T1000 (cell line): ENCODE measurements at places on chromosomes 1 and 21.
A peak's percentile ranks its signal among the peaks of the same experiment; 100 is the strongest.

GRCh38 chr1:6299557-6300165 lies 38.8 kb upstream of the GPR153 start:
- no peak for DNase-seq

GRCh38 chr1:193355178-193355577 lies 168.8 kb upstream of the B3GALT2 start:
- no peak for DNase-seq

GRCh38 chr1:202786804-202787203 lies 21.4 kb downstream of the KDM5B start:
- no peak for DNase-seq

DNA sequence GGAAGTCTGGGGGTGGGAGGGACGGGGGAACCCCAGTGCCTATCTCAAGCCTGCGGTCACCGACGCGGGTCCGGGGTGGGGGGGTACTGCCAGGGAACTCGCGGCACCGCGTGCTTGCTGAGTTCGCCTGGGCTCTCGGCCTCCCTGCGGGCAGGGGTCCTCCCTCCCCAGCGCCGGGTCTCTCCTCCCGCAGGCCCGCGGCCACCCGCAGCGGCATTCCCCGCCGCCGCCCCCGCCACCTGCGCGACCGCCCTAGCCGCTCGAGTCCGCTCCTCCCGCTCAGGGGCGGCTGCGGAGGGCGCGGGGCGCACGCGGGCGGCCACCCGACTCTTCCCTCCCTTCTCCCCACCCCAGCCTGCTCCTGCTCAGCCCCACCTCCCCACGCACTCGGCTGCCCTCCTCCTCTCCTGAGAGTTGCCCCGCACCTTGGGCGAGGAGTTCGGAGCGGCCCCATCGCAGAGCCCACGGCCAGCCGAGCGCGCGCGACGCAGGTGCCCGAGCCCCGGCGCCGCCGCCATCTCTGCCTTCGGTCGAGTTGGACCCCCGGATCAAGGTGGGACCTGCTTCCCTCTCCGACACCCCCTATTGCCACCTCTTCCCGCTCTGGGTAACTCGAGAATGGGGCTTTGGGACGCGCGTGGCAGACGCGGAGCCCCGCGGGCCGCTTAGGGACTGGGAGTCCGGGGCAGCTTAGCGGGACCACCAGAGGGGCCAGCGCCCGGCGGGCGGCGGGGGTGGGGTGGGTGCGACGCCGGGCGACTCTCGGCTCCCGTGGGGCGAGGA lies 105.0 kb downstream of the LEPR start:
- DNase-seq = no peak

GRCh38 chr1:151800830-151801229 lies 4.4 kb downstream of the LINGO4 start:
- DNase-seq = no peak

- DNase-seq = no peak
These were observed 1.1 kb downstream of the CTPS1 start for GRCh38 chr1:40980453-40981121.

GRCh38 chr1:94797291-94797690 lies 22.9 kb upstream of the SLC44A3 start:
- no peak for DNase-seq

GRCh38 chr1:161162052-161162451 lies 2.8 kb downstream of the USP21 start:
- DNase-seq = no peak

GRCh38 chr1:236808005-236808404 lies 12.9 kb downstream of the MTR start:
- no peak for DNase-seq

- DNase-seq = peak; percentile 38
These were observed 18.7 kb downstream of the MFSD2A start for GRCh38 chr1:39973503-39974135.

DNA sequence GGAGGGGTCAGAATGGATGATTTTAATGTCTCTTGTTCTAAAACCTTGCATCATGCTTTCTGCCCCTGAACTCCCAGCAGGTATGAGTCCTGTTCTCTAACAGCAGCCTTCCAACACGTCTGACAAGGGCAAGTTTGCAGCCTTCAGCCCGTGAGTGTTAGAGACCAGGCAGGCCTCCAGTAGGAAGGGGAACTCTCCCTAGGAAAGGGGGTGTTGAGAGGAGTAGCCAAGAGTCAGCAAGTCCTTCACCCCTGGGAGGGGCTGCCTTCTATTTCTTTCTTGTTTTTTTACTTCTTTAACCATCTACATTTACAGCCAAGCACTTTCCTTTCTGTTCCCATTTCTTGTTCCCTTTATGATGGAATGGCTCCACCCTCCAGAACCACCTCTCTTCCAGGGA lies 14.2 kb downstream of the BATF3 start:
- DNase-seq = no peak

- no peak for DNase-seq
These were observed 1159.8 kb upstream of the ADGRL2 start for GRCh38 chr1:80640978-80641377.

DNA sequence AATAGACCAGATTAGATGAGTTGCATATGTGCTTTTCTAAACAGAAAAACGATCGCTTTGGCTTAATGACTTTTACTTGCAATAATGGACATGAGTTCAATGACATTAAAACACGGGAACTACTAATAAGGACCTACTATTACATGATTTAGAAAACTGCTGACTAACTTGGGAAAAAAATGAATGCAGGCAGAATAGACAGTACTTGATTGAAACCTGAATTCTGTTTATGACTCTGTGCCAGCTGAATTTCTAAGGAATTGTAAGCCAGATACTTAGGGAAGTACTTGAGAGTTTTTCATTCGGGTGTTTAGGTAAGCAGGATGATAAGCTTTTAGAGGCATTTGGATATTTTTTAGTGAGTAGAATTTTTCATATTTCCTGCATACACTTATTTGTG lies 12.0 kb downstream of the ADGRL2 start:
- no peak for DNase-seq

GRCh38 chr1:230427981-230428380 lies 1.8 kb upstream of the PGBD5 start:
- DNase-seq = no peak

GRCh38 chr21:35142036-35142815 lies 93.1 kb upstream of the RUNX1 start:
- no peak for DNase-seq

GRCh38 chr1:238619652-238620051 lies 728.9 kb upstream of the ZP4 start:
- DNase-seq = no peak
